ENCODE measurements at places on chromosomes 4 and X.

DNA sequence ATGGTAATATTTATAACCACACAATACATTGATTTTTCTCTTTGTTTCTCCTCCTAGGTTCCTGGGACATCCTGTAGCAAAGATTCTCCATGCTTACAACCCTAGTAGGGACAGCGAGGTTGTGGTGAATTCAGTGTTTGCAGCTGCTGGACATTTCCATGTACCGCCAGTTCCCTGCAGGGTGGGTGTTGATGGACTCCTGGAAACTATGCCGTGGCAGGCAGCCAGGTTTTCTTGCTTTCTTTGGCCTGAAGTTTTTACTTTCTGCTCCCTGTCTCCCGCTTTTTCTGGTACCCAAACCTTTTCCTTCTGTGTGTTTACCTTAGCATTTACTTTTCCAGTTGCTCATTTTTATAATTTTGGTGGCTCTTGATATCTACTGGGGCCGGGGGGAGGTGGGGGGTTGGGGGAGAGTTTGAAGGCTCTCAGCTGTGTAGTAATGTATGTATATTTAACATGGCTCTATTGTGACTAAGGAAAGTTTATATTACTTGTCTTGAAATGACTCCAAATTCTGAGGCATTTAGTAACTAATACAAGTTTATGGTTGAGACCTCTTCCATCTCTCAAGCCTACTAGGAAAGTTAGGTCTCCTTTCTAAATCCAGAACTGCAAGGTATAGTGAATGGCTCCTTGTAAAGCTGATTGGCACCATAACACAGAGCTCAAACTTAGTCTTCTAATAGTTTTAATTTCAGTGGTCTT, 89.7 kb downstream of the TMEM131L start:
- no peak for DNase-seq

- no peak for DNase-seq
Measured at GRCh38 chr4:27206009-27206408, 345.4 kb downstream of the STIM2 start.

GRCh38 chr4:141497627-141498026, 138.8 kb upstream of the IL15 start:
- DNase-seq = no peak

GRCh38 chr4:110618581-110619462, 4.1 kb downstream of the PITX2 start:
- DNase-seq = no peak

GRCh38 chr4:164410401-164410800, 343.5 kb upstream of the SMIM31 start:
- DNase-seq = no peak

- DNase-seq = no peak
Measured at GRCh38 chrX:43962636-43963035, 10.6 kb downstream of the NDP start.

- no peak for DNase-seq
Measured at GRCh38 chr4:65893957-65894755, 223.9 kb upstream of the EPHA5 start.

GRCh38 chrX:100076031-100076430, 334.0 kb downstream of the PCDH19 start:
- no peak for DNase-seq
